ENCODE measurements at places on chromosomes 1 and 21.

DNA sequence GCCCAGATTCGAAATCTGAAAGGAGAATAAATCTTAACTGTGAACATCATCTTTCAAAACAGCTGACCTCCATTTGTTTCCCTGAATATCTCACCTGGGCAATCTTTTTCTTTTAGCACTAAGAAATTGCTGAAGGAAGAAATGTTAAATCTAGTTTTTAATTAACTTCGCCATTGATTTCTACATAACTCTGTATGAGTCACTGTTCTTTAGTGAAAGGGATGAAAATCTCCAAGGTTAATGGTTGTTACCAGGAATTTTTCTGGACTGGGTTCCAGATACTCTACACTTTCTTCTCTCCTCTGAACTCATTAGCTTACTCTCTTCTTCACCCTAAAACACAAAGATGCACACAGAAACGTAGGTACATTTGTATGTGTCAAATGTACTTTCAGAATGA is 235.7 kb downstream of the BACH1 start:
- DNase-seq = no peak

DNA sequence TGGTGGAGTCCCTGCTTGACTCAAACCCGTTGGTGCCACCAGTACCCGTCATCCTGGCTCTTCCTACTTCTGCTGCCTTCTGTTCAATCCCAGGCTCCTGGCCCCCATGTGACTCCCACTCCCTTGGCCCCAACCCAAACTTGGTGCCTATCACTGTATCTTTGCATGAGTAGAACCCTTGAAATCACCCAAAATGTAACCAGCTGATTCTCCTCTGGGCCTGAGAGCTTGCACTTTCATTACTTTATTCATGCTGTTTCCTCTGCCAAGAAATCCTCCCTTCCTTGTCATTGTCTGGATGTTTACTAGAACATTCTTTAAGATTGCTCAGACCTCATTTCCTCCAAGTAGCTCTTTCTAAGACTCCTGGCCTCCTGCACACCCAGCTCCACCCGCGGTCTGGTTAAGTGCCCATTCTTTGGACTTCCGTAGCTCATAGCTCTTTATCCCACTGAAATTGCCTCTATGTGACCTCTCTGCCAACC is 15.7 kb downstream of the PTAFR start:
- no peak for DNase-seq

GRCh38 chr1:86649618-86650017 is 54.8 kb upstream of the SH3GLB1 start:
- no peak for DNase-seq

- DNase-seq = peak; percentile 85
These were observed at the start of gene HPCAL4 for GRCh38 chr1:39691383-39692151. HPCAL4 (minus strand) TSS chr1:39691433; CDS start chr1:39684603, 6,830 bp downstream.

GRCh38 chr1:190068304-190068703 is 409.4 kb downstream of the BRINP3 start:
- DNase-seq = no peak
